ENCODE measurements at places on chromosomes 1 and 21.

- DNase-seq: peak; percentile 37
Measured at GRCh38 chr1:213986020-213986924, 1.5 kb upstream of the PROX1 start.

- peak; percentile 95 for DNase-seq
Measured at GRCh38 chr1:210099921-210100320, 132.7 kb upstream of the SERTAD4 start.

DNA sequence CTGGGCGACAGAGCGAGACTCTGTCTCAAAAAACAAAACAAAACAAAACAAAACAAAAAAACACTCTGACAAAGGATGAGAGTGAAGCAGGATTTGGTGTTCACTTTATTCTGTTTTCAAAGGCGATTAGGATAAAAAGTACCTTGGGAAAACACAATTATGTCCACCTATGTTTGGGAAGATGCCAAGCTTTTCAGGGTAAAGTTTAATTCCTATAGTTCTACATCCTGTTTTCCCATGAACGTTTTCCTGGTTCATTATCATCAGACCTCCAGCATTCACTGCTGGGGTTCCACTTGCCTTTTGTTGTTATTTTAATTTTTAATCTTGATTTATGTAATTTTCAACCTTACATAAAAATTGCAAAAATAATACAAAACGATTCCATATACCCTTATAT, 4.9 kb upstream of the NID1 start:
- DNase-seq: no peak

DNA sequence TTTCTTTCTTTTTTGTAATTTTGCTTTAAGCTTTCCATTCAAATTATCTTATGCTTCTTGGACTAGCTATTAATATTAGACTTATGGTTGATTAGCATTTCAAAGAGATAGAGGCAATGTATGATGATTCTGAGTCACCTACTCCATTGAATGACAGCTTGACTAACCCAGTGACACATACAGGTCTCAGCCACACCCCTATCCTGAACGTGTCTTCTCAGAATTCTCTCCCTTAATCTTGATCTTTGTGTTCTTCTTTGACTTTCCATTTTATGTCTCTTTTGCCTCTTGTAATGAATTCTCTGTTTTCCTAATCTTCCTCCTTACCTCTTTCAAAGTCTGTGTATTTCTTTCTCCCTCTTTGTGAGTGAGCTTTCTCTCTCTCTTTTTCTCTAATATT, 241.1 kb downstream of the PDE4B start:
- no peak for DNase-seq

- DNase-seq: peak; percentile 72
Measured at GRCh38 chr1:56584910-56585528, 5.7 kb upstream of the PLPP3 start.

DNA sequence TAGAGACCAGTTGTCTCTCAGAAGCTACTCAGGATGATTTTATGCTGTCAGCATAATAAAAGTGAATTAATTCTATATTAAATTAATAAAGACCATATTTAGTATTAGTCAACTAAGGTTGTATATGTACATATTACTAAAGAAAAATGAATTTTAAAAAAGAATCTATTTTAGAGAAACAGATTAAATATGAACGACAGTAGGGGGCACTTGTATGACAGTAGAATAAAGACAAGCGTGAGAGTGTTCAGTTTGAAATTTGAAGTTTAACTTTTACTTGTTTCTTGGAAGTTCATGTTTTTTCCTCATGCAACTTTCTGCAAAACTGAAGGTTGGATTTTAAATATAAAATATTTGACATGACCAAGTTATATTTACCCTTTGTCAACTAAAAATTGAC, 67.9 kb upstream of the MACF1 start:
- no peak for DNase-seq

- no peak for DNase-seq
Measured at GRCh38 chr1:31809698-31810097, 6.1 kb downstream of the SPOCD1 start.

DNA sequence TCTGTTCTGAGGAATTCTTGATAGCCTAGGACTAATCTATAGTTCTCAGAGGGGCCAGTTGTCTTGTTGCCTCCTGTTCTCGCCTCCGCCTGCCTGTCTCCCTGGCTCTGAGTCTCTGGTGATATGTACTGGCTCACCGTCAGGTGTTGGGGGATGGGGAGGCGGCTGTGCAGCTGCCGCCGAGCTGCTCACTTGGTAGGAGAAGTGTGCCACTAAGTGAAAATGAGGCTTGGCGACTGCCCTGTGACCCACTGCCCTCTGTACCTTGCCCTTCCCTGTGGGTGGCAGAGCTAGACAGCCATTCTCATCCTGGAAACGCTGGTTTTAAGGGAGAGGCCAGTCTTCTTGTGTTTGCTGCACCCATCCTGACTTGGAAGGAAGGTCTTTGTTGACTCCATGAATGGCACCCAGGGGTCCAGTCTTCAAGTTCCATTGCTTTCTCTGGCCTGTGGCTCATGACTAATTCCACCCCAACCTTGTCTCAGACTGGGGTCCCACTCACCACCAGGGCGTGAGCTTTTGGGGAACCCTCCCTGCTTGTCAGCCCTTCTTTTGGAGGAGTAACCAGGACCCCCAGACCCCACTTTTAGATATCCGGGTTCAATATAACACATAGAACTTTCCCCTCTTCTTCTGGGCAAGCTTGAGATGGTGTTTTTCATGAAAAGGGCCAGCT, 120.6 kb downstream of the CACNA1E start:
- no peak for DNase-seq

- no peak for DNase-seq
Measured at GRCh38 chr21:15206514-15206913, 141.7 kb upstream of the NRIP1 start.

DNA sequence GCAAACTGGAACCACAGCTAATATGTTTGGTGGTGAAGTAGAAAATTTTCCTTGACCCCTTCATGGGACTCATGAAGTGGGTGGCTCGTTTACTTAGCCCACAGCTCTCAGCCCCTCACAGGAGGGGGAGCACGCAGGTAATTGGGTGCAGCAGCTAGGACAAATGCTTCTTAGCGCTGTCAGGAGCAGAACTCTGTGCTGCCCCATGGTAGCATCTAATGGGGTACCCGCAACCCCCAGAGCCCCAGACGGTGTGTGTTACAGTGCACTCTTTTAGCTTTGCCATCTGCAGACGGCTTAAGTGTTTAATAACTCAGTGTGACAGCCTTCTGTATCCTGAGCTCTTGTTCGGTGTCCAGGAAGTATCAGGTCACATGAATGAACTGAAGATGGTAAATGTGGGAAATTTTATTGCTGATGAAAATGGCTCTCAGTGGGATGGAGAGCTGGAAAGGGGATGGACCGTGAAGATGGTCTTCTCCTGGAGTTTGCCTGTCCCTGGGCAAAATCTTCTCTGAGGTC, 189.6 kb upstream of the ZRANB2 start:
- DNase-seq: no peak

- no peak for DNase-seq
Measured at GRCh38 chr1:39833621-39834385, 45.1 kb upstream of the BMP8B start.

DNA sequence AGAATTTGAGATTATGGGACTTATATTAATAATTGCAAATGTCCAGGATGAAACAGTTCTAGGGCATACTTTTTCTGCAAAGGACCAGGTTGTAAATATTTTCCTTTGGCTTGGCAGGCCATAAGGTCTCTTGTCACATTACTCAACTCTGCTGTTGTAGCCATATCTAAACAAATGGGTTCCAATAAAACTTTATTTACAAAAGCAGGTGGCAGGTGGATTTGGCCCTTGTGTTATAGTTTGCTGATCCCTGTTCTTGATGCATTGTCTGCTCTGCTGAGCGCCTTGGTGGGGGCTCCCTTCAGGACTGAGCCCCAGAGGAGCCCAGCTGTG, 258.5 kb downstream of the FOXD2 start:
- DNase-seq: no peak

- DNase-seq: no peak
Measured at GRCh38 chr1:51564124-51564523, 45.1 kb upstream of the EPS15 start.

DNA sequence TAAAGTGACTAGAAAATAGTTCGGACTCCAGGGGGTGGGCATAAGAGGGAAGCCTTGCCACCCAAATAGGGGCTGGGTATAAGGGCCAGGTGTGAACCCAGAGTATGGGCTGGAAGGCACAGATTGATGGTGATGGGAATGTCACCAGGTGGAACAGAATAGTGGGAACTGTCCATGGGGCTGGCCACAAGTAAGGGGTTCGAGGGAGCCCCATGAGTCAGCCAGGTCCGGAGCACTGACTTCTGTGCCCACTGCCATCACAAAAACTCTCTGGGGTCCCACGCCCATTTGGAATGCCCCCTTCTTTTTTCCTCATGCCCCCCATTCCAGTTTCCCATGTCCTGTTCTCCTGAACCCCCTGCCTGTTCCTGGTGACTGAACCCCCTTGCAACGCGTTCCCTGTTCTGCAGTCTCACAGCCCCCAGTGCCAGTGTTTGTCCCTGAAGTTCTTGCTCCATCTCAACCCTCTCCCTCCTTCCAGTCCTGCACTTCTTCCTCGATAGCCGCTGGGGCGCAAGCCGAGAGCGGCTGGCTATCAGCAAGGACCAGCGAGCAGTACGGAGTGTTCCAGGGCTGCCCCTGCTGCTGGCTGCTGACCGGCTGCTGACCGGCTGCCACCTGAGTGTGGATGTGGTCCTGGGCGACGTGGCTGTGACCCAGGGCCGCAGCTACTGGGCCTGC, 7.9 kb downstream of the TRIM46 start:
- no peak for DNase-seq

DNA sequence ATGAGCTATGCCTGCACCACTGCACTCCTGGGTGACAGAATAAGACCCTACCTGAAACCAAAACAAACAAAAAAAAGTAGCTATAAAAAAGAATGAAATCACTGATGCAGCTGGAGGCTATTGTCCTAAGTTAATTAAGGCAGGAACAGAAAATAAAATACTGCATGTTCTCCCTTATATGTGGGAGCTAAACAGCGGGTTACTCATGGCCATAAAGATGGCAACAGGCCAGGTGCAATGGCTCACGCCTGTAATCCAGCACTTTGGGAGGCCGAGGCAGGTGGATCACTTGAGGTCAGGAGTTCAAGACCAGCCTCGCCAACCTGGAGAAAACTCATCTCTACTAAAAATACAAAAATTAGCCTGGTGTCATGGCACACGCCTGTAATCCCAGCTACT, 152.7 kb downstream of the PIK3R3 start:
- DNase-seq: no peak
